Transverse colon (tissue), 4 donors: ENCODE measurements at places on chromosomes 16 and 17.

GRCh38 chr16:11160676-11161115 lies 95.3 kb downstream of the SOCS1 start:
- DNase-seq, result no peak

GRCh38 chr17:65102788-65103187 lies 34.4 kb upstream of the RGS9 start:
- DNase-seq, result no peak

GRCh38 chr17:21043296-21044232 lies 753 bp upstream of the USP22 start:
- peak; percentile 98 for DNase-seq

GRCh38 chr17:66172691-66173223 lies 19.2 kb downstream of the CEP112 start:
- DNase-seq, result no peak

- DNase-seq, result no peak
Observed at GRCh38 chr17:31147507-31148202, 52.9 kb downstream of the NF1 start.

DNA sequence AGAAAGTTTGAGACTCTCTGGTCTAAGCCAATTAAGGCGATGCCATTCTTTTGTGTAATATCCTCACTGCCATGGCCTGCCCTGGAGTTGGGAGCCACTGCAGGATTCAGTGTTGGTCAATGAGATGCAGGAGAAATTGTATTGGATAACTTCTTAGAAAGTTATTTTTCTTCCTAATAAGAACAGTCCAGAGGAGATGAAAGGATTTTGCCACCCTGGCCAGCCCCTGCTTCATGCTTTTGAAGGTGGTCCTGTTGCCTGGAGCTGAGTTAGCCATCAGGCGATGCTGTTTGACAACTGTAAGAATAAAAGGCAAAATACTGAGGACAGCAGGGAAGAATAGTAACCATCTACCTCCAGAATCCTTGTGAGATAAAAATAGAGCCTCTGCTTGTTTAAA lies 35.4 kb upstream of the CNTNAP4 start:
- no peak for DNase-seq
